ENCODE measurements at places on chromosomes 7 and 10.
A peak's percentile ranks its signal among the peaks of the same experiment; 100 is the strongest.

DNA sequence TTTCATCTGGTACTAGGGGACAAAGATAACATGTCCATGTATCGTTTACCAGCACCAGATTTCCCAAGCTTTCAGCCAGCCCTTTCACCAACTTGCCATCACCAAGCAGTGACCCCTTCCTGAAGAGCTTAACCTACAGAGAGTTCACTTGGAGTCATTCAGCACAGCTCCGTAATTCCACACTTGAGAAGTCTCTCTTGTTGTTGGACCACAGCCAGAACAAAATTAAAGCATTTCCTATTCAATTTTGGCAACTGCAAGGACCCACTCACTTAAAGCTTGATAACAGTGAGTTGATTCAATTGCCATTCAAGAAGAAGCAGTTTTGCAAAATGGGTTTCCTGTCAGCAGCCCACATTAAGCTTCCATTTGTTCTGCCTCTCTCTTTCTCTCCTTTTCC lies 88.5 kb upstream of the LRRTM3 start:
- DNase-seq, result peak; percentile 61

- no peak for DNase-seq
Measured at GRCh38 chr7:102111061-102112041, 175.3 kb upstream of the SH2B2 start.

GRCh38 chr10:89503652-89504370 lies 31.6 kb downstream of the SLC16A12 start:
- no peak for DNase-seq

DNA sequence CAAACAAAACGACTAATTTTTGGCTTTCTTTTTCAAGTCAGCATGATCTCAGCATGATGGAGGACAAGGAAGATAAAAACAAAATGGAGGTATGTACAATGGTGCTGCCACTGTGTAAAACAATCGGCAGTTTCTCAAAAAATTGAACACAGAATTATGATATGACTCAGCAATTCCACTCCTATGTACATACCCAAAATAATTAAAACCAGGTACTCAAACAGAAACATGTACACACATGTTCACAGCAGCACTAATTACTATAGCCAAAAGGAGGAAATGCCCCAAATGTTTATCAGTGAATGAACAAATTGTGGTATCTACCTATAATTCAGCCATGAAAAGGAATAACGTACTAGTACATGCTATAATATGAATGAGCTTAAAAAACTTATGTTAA lies 29.9 kb downstream of the SNX13 start:
- DNase-seq, result peak; percentile 10

DNA sequence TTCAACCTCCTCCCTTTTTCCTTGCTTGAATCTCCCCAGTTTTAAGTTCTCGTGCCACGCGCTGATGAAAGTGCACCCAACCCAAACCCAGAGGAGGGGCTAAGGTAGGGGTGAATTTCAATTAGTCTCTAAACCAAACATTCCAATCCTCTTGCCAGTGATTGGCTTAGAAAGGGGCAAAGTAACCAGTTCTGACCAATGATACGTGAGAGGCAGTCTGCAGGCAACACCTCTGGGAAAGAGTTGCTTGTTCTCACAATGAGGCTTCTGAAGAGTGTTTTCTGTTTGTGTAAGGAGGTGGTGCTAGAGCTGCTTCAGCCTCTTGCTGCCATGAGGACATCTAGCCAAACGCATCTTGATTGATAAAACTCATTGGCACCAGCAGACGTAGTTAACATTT lies 21.8 kb downstream of the SLC35G1 start:
- no peak for DNase-seq

- peak; percentile 84 for DNase-seq
Measured at GRCh38 chr10:99661377-99661763, 2.1 kb downstream of the ENTPD7 start.

DNA sequence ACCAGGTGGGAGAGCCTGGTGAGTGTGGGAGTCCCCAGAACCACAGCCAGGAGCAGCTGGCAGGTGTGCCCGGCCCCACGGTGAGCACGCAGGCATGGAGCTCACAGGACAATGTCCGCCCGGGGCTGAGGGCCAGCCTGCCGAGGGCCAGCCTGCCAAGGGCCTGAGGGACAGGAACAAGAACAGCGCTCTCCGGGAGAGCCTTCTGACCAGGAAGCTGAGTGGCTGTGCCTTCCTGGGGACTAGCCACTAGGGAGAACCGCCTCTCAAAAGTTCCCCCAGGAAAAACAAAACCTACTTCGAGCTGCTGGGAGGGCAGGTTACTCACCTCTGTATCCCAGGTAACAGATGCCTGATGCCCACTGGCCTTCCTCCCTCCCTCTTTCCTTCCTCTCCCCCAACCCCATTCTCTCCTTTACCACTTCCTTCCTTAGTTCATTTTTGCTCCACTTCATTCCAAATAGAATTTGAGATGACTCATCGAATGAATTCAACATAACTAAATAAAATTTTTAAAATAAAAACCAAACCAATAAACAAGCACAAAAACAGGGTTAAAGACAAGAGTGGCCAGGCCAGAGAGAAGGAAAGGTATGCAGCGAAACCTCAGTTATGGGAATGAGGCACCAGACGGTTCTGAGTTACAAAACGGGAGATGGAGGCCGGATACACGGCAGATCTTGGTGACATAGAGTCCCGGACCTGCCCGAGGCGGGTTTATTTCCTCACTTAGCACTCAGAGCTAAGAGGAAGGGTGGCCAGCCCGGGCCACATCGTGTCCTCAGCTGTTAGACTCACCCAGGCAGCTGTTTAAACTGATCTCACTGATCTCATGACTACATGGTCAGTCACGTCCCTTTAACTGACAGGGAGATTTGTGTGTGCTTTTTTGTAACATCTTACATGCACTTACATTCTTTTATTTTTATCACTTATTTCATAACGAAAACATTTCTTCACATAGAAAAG lies 128.5 kb downstream of the TNS3 start:
- peak; percentile 75 for DNase-seq

- no peak for DNase-seq
Measured at GRCh38 chr10:100725869-100726426, 19.4 kb upstream of the PAX2 start.

DNA sequence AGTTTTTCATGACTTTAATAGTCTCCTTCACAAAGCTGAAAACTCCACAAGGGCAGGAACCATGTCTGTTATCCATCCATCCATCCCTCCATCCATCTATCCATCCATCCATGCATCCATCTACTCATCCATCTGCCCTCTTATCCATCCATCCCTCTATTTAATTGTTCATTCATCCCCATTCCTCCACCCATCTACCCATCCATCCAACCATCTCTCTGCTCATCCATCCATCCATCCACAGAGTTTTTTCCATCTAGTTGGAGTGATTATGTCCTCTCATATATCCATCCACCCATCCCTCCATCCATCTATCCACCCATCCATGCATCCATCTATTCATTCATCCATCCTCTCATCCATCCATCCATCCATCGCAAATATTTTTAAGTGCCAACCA lies 237.9 kb downstream of the EMX2 start:
- no peak for DNase-seq
